Fibroblast of mammary gland (primary cell): ENCODE measurements at places on chromosomes 5 and 9.

DNA sequence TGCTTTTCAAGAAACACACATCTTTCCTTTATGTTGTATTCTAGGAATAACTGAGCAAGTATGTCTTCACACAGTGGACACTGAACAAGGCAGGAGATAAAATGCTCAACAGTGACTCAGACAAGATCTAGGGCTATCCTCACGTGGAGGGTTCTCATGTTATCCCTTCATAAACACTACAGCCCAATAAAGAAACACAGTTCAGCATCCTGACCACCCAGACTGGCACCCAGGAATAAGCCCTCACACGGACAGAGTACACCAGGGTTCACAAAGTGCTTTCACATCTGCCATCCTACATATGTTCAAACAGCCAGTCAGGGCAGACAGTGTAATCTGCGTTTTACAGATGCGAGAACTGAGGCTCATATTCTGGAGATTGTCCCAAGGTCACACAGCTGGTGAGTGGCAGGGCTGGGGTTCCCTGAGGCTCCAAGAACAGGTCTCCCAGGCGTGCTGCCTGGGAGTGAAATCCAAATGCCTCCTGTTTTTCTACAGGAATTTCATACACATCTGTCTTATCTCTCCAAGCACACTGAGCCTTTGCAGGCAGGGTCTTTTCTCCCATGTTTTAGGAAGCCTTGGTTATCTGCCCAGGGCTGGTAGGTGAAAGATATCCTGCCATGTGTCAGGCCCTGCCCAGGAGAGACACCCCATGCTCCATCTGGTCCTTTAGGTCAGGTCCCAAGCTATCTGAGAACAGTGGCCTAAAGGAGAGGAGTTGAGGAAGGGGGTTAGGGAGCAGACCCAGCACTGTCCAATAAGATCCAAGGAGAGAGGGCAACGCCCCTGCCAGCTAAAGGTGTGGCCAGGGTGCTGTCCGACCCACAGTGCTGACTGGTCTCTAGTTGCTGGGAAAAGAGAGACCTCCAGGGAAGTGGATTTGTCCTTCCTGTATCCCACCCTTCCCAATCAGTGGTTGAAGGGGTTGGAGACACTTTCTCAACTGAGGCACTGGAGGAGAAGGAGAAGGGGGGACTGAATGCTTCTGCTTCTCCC, 47.9 kb upstream of the XPA start:
- DNase-seq = no peak

GRCh38 chr9:116361547-116361946, 208.0 kb downstream of the PAPPA start:
- no peak for DNase-seq

GRCh38 chr9:120928015-120928482, 1.5 kb upstream of the TRAF1 start:
- DNase-seq = no peak

GRCh38 chr5:139368613-139369012, 14.5 kb downstream of the SLC23A1 start:
- DNase-seq = no peak

- peak; percentile 52 for DNase-seq
Observed at GRCh38 chr5:123223921-123224320, 134.9 kb downstream of the PRDM6 start.

GRCh38 chr5:56093970-56094369, 99.2 kb upstream of the IL6ST start:
- no peak for DNase-seq

- no peak for DNase-seq
Observed at GRCh38 chr5:124678922-124679519, 67.4 kb downstream of the ZNF608 start.

GRCh38 chr5:145971701-145972100, 35.3 kb downstream of the SH3RF2 start:
- no peak for DNase-seq

DNA sequence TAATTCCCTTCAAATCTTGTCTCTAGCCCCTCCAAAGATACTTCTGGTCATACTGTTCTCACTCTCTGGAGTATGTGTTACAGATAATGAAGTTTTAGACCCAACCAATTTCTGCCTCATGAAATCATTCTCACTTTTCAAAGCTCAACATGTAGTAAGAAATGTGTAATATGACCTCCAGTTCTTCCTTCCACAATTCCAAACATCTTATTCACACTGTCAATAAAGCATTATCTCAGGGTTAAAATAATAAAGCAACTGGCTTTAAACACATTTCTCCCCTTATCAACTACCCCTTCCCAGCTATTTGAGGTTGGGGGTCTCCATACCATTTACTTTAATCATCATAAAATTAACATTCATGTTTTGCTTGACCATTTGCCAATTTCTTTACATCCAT, 654.1 kb downstream of the RAB3C start:
- DNase-seq = no peak

DNA sequence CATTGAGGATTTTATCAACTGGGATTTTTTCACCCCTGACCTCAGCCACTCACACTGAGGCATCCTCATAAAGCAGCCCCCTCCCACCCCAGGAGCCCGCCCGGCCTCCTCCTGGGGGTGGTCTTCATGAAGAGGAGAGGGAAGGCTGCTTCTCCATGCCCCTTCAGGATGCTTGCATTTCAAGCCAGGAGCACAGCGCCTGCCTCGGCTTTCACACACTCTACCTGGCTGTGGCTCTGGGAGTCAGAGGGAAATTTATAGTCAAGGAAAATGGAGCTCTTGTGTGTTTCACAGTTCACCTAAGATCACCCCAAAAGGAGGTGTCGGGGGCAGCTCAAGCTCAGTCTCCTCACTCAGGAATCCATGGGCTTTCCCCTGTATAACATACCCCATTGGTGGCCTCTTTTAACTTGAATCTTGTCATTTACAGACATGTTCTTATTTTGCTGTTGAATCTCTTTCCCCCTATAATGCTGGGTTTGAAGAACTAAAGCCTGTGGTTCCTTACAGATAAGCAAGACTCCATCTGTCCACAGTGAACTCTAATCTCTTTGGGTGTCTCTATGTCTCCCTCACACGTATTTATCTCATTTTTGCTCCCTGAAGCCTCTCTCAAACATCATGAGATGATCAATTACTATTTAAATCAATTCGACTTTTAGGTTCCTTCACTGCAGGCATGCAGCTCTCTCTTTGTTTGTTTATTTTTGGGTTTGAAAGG, 22.6 kb upstream of the IQGAP2 start:
- no peak for DNase-seq

DNA sequence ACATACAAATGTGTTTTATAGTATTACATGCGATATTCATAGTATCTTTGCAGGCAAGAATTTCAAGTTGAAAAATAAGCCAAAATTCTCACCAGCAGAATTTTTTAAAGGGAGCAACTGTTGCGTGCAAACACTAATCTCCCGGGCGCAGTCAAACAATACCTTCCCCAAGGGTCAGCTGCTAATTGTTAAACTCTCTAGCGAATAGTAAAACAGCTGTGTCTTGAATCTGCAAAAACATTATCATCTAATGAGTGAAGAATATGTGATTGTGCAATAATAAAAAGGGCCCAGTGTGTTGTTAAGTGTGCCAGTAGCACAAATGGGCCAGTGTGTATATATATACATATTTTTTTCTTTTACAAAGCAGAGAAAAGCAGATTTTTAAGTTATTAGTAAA, 131.4 kb downstream of the CCDC192 start:
- peak; percentile 8 for DNase-seq

DNA sequence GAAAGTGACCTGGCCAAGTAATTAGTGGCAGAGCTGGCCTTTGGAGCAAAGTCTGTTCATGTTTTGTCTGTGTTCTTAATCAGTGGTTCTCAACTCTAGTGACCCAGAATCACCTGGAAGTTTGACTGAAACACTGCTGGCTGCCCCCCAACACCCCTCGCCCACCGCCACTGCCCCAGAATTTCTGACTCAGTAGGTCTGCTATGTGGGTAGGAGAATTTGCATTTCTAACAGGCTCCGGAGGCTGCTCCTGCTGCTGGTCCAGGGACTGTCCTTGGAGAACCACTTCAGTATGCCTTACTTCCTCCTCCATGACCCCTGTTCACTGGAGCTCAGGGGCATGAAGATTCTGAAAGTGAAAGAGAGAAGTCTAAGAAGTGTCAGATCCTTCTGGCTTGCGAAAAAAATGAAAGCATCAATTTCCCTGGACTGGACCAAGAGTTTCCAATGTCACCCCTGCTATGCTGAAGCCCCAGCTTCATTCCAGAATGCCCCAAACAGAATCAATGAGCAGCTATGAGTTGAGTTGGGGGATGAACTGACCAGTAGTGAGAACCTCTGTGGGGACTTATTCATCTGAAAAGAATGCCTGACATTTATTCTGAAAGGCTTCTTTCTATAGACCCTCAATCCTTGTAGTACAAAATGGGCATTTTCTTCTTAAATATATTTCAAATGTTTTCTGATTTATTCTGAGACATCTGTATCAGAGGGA, 20.8 kb upstream of the COL15A1 start:
- DNase-seq = no peak

DNA sequence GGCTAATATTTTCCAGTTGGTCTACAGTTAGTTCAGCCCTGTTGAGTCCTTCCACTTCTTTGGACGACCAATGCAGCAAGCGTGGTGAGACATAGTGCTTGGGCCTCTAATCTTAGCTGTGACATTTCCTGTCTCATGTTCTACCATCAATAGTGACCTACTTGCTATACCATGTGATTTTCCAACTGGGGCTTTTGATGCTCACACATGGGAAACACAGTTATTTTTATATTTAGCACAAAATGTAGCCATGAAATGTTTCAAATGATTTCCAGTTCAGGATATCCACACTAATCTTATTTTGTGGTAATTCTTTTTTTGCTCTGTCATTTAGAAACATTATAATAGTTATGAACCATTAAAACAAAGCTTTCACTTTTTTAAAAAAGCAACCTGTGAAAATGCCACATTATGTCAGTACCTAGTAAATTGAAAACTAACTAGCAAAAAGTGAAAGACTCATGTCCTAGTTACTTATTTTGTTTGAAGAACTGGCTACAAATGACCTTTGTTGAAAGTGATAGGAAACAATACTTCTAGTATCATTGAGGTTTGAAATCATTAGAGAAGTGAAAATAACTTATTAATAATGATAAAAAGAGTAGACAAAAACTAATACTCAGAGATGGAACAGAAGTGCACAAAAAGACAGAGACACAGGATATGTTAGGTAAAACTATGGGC, 18.3 kb downstream of the MARCHF3 start:
- DNase-seq = no peak

- DNase-seq = no peak
Observed at GRCh38 chr5:140037012-140037411, 6.1 kb downstream of the NRG2 start.

DNA sequence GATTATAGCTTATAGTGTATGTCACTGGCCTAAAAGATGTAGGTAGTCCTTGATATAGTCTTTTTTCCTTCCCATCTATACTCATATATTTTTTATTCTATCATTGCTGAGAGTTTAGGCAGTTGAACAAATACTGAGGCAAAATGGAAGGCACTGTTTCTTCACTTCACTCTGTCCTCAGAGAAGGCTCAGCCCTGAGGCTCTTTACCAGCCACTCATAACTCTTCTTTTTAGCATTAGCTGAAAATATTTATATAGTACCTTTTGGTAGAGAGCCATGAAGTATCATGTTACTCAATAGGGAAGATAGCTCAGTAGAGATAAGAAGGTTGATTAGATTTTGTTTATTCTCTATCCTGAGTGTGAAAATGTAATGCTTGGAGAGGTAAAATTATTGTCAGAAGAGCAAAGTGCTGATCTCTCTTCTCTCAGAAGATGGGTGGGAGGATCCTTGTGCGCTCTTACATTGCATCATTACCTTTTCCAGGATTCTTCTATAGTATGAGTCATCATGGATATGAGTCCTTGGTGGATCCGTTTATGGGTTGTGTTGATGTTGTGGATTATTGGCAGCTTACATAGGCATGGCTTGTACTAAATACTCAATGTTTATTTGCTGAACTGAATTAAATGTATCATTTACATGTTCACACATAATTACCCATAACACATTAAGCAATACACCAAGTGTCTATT, 88.1 kb downstream of the ANXA1 start:
- peak; percentile 58 for DNase-seq

- no peak for DNase-seq
Observed at GRCh38 chr5:62256161-62257019, 49.6 kb upstream of the KIF2A start.

DNA sequence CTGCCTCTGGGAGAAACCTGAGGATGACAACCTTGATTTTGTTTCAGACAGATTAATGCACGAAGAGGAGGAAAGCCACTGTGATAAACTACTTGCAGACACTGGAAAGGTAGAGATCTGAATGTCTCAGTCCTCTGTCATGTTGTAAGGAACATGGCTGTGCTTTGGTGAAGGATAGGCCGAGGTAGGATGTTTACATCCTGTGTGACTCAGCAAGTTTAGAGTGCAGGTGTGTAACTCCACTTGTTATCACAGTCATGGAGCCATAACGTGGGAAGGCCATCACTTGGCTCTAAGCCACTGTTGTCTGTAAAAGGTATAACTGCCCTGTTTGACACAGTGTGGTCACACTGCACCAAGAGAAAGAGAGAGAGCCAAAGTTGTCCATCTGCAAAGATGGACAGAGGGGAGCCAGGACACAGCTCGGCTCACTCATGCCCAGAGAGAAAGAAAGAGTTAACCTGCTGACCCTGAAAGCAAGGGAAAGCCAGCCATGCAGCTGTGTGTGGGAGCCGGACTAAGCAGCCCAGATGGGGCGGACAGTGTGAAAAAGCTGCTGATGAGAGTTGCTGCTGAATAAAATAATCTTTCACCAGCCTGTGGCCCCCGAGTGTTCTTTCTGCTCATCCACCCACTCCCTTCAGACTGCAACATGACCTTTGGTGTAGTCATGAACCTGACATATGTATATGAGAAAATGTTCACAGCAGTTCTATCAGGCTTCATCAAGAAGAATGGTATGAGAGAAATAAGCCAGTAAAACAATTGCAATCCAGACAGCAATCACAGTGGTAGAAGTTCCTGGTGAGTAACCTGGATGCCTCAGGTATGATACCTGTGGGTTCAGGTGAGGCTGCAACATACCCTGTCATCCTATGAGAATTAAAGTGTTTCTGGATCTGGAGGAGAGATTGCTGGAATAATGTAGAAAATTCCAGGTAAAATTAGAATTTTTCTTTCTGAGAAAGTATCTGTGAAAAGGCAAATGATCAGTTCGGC, 115.9 kb downstream of the TARS1 start:
- peak; percentile 14 for DNase-seq

GRCh38 chr5:35813521-35813920, 43.2 kb upstream of the IL7R start:
- DNase-seq = peak; percentile 53

GRCh38 chr5:77080905-77081304, 6.2 kb downstream of the ZBED3 start:
- DNase-seq = no peak

- no peak for DNase-seq
Observed at GRCh38 chr5:55385227-55385626, 77.4 kb downstream of the MTREX start.
